Retina (tissue), 1 donor: ENCODE measurements at places on chromosomes 2 and 18.

- DNase-seq: no peak
Observed at GRCh38 chr2:50529600-50530218, 502.2 kb downstream of the NRXN1 start.

- DNase-seq: no peak
Observed at GRCh38 chr2:23626701-23627230, 241.8 kb downstream of the KLHL29 start.

GRCh38 chr18:9653390-9653789 is 39.0 kb upstream of the PPP4R1 start:
- DNase-seq: no peak

DNA sequence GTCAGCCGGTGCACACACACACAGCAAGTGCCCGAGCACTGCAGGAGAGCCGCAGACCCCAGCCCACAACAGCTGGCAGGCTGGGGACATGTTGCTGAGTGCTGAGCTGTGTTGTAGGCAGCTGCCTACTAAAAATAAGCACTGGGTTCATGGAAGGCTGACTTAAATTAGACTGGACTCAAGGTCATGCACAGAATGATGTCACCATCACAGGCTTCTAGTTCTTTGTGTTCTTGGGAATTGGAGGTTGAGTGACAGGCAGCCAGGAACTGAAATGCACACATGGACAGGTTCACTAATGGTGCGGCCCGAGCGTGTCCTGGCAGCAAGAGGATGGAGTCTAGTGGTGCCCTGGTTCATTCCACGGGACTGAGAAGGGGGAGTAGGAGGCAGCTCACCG is 71.3 kb downstream of the VWA3B start:
- DNase-seq: peak; percentile 59

GRCh38 chr2:143588746-143589145 is 459.5 kb downstream of the ARHGAP15 start:
- no peak for DNase-seq

- no peak for DNase-seq
Observed at GRCh38 chr2:150647943-150648342, 160.5 kb upstream of the RND3 start.

- no peak for DNase-seq
Observed at GRCh38 chr18:50944245-50944932, 23.5 kb upstream of the ELAC1 start.

DNA sequence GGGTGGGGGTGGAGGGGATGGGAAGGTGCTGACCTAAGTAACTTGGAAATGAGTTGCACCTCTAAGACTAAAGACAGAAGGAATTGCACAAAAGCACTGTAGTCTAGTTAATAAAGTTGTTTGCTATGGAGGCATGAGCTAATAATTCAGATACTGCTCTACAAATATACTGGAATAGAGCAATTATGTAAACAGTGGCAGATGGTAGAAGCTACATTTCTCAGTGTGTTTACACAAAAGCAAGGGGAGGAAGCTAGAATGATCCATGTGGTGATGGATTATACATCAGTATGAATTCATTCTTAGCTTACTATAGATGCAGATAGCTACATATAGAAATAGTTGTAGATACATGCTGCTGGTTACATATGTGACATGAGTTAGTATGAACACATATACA is 27.6 kb upstream of the UBE2F start:
- DNase-seq: no peak

DNA sequence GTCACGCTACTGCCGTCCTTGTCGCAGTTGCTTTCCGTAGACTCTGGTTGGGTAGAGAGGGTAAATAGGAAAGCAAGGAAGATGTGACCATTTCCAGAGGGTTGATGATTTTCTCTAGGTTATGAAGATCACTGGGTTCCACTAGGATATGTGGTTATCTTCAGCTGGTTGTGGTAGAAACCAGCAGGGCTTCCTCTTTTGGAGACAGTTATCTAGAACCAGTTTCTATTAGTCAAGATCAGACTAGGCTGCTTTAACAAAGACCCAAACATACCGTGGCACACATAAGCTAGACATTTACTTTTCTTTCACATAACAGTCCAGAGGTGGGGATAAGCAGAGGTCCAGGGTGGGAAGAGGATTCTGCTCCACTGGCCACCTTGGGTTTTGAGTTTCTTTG is 59.6 kb downstream of the FASTKD2 start:
- no peak for DNase-seq

DNA sequence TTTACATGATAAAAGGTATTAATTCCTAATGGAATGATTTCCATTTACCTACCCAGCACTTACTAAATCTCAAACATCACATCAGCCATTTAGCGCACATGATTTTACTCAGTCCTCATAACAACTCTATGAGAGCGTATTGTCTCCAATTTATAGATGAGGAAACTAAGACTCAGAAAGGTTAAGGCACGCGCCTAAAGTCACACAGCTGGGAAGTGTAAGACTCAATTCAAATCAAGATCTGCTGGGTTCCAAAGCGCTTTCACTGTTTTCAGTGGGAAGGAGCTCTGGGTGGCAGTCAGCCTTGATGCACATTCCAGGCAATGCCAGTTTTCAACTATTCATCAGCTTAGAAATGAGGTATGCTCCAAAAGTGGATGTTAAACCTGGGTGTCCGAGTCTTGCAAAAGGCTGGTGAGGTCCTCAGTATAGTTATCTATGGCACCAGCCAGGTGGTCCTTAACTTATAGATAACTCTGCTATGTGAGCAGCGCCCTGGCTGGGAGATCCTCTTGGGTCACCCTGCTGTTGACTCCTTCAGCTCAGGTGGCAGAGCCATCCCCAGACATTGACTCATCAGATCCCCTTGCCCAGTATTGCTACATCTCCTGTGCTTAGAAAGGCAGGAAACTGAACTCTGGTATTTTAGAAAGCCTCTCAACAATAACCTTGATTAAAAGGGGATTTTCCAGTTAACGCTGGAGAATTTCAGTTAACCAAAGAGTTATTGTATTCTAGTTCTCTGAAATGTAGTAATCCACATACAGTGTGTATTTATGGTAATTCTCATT is 47.1 kb downstream of the SLC4A1AP start:
- DNase-seq: no peak

DNA sequence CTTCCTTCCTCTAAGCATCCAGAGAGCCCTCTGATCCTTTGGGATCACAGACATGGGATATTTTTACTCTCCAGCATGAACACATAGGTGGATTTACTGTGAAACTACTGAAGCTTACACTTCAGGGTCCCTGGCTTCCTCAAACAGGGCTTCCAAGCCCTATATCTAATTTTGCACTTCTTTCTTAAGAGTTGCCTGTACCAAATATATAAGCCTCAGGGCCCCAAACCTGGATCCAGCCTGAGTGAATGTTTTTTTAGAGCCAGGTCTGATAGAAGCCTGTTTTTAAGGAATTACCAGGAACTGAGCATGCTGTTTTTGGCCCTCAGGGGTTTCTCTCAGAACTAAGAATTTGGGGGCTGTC is 13.2 kb upstream of the KCMF1 start:
- no peak for DNase-seq

DNA sequence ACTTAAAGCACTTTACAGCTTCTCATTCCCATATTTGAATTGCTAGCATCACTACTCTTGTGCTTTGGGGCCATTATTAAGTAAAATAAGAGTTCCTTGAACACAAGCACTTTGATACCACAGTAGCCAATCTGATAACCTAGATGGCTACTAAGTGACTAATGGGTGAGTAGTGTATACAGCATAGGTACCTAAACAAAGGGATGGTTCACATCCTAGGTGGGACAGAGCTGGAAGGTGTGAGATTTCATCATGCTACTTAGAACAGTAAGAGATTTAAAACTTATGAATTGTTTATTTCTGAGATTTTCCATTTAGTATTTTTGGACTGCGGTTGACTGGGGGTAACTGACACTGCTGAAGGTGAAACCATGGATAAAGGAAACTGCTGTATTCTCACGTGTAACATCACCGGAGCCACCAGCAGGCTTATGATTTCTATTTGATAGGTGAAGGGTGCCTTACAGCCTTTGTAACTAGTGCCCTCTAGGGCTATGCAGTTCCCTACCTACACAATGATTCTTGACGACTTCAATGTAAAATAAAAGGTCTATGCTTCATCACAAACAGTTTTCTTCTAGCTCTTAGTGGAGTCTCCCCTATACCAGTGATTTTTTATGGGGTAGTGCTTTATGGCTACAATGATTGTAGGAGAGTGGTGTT is 22.1 kb upstream of the CRIM1 start:
- DNase-seq: no peak
